D721Med (cell line): ENCODE measurements at places on chromosomes 3 and 15.

- DNase-seq, result peak; percentile 25
These were observed 1.3 kb downstream of the GRM7 start for GRCh38 chr3:6862041-6862879.

DNA sequence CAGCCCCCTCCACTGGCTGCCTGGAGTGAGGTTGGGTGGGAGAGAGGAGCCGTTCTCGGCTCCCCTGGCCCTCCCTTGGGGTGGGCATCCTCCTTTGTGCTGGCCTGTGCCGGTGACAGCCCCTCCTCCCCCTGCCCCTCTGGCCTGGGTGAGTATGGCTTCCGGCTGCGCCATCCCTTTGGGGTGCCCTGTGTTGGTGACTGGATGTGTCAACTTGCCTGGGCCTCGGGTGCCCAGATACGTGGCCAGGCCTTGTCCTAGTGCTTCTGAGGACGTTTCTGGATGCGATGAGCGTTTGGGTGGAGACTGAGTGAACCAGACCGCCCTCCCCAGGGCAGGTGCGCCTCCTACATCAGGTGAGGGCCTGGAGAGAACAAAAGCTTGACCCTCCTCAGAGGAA, 59.7 kb downstream of the PLXNA1 start:
- DNase-seq, result no peak

GRCh38 chr3:181879926-181880325, 168.2 kb downstream of the SOX2 start:
- no peak for DNase-seq

DNA sequence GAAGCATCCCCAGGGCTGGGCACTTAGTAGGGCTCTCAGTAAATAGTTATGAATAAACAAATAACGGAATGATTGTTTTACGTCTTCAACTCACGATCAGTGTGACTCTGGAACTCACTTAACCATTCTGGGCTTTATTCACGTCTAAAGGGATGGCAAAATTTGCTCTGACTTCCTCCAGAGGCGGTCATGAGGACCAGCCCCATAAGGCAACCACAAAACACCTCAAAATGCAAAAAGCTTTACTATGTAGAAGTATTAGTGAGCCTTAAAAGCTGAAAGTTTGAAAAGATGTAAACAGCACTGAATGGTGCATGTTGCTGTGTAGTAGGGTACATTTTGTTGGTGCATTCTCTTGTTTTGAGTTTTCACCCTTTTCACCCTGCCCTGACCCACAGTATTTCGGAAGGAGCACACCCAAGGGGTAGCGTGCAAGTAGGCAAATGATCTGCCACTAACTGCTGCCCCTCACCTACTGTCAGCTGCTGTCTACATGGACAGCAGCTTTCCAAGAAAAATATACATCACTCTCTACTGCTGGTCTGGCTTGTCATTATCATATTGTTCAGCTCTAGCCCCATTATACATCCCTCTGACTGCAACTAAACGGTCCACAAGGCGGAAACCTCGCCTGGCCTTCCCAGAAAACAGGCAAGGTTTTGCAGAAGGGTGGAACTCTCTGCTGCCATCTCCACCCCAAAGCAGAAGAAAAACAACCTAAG, 308.5 kb upstream of the PROK2 start:
- no peak for DNase-seq

DNA sequence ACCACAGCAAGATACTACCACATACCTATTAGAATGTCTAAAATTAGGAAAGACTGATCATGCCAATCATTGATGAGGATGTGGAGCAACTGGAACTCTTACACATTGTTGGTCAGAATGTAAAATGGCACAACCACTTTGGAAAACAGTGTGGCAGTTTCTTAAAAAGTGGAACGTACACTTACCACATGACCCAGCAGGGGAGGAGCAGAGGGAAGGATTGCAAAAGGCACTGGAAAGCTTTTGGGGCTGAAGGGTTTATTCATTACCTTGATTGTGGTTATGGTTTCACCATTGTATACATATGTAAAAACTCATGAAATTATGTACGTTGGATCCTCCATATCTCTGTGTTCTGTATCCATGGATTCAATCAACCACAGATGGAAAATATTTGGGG, 3.3 kb upstream of the EHD4 start:
- DNase-seq, result no peak

- DNase-seq, result no peak
These were observed 166.2 kb upstream of the TBC1D5 start for GRCh38 chr3:17908399-17909191.

- DNase-seq, result no peak
These were observed 7.2 kb downstream of the SSUH2 start for GRCh38 chr3:8637348-8637747.

DNA sequence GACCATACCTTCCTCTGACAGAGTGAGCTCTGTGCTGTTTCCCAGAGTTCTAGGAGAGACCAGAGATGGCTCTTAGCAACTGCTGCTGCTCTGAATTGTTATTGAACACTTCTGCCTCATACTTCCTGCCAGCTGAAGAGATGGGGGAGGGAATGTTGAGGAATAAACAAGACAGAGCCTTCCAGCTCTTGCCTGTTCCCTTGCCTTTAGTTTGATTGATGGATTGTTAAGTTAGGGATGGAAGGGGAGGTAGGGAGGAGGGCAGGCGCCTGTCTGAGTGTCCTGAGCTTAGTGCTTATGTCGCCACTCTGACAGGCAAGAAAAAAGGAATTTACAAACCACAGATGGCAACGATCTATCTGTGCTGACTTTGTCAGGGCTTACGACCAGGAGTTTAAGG, 42.8 kb downstream of the ZNF609 start:
- DNase-seq, result no peak

DNA sequence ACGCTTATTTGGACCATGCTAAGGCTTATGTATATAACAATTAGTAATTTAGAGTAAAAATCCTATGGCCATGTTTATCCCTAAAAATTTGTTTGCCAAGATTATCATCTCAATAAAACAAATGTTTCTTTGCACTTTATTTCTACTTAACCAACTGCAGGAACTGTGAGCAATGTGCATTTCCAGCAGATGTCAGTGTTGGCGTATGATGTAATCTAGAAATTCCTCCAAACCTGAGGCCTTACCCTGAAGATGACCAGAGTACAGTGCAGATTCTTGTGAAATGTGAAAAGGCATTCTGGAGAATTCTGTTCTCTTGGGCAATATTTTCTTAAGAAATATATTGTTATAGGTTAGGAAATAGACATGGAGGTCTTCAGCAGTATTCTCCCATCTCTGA, 205.9 kb downstream of the MBNL1 start:
- DNase-seq, result no peak

GRCh38 chr3:21876782-21877181, 125.8 kb upstream of the ZNF385D start:
- DNase-seq, result no peak

DNA sequence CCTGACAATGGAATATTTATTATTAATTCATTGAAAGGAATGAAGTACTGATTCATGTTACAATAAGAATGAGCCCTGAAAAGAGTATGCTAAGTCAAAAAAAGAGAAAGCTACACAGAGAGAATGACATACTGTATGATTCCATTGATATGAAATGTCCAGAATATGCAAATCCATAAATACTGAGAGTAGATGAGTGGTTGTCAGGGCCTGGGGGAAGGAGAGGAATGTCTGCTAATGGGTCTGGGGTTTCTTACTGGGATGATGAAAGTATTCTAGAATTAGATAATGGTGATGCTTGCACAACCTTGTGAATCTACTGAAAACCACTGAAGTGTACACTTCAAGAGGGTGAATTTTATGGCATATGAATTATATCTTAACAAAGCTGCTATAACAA, 79.9 kb upstream of the HACD2 start:
- no peak for DNase-seq

GRCh38 chr15:95709959-95710695, 620.4 kb upstream of the NR2F2 start:
- no peak for DNase-seq

DNA sequence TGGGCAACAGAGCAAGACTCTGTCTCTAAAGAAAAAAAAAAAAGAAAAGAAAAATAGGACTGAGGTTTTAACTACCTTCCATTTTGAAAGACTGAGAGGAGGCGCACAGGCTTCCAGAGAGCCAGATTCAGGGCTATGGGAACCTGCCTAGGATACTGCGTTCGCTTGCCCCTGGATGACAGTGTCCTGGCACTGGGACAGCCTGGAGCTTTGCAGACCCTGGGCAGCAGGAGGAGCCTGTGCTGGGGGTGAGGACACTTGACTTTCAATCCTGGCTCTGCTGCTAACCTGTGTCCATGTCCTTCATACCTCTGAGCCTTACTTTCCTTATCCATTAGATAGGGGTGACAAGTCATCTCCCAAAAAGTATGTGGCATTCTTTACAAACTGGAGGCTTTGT, 31.2 kb downstream of the CD276 start:
- no peak for DNase-seq

GRCh38 chr15:40252438-40253166, 13.7 kb downstream of the PAK6 start:
- no peak for DNase-seq

DNA sequence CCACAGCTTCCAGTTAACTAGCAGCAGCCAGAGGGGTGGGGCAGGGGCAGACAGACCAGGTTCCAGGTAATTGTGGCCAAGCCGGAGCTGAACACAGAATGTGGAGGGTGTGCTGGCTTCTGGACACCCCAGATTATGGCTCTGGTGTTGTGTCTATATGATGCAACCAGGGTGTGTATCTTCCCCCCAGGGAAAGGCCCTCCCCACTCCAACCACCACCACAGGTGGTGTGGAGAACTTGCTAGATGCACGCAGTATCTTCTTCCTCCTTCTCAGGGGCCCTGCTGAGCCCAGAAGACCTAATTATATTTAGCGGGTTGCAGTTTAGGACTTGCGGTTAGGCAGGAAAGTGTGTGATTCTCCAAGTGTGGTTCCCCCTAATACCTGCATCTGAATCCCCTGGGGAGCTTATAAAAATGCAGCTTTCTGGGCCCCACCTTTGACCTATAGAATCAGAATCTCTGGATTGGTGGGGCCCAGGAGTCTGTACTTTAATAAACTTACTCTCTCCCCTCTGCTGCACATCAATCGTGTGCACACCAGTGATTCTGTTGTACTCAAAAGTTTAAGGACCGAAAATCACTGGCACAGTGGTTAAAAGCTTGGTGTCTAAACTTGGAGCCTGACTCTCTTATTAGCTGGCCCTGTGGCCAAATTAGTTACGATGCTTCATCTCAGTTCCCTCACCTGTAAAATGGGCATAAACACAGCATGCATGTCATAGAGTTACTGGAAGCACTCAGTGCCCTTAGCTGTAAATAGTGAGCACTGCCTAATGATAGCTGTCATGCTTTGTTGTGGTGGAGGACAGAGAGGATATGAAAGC, 379.1 kb upstream of the PROK2 start:
- DNase-seq, result no peak

DNA sequence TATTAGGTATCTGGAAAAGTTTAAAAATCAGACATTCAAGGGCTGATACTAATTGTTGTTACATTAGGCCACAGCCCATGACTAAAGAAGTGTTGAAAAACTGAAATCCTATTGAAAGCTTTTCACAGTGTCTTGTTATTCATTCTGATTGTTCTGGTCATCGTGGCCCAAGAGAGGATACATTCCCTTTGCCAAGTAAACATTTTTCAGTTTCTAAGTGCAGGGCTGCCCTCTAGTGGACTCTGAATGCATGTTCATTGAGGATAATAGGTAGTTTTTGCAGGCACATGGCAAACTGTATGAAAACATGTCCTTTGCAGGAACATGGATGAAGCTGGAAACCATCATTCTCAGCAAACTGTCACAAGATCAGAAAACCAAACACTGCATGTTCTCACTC, 181.1 kb downstream of the MYRIP start:
- peak; percentile 17 for DNase-seq

DNA sequence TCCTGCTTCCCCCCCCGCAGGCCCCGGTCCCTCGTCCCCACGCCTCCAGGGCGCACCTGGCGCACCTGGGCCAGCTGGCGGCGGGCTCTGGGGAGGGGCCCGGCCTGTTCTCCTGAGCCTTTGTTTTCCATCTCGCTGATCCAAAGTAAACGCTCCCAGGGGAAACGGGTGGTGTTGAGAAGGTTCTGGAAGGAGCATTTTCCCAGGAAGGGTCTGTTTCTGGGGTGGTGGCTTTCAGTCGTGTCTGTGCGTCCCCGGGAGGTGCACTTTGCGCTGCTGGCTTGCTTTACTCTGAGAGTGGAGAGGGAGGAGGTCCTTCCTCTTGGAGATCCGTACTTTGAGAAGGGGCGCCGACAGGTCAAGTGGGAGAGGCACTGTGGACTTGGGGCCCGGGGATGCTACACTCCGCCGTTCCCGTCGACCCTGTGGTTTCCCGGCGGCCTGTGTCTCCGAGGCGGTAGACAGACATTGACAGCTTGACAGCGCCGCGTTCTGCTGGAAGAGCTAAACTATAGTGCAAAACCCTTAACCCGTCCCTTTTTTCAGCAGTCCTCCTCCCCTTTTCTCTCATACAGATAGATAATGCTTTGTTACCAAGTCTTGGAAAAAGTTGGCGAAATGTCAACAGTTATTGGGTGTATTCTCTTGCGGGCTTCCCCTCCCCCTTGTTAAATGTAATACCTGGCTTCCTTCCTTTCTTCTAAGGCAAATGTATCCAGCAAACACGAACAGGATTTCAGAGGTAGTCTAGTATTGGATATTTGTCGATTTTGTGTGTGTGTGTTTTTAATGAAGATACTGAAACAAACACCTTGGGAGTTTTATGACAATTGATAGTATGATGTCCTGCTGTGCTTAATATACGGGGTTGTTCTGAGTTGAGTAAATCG, 6.5 kb downstream of the TPM1 start:
- no peak for DNase-seq

- no peak for DNase-seq
These were observed 1.2 kb upstream of the PPP2R3A start for GRCh38 chr3:135964160-135964955.

- no peak for DNase-seq
These were observed 10.2 kb upstream of the PLXND1 start for GRCh38 chr3:129616713-129617112.

DNA sequence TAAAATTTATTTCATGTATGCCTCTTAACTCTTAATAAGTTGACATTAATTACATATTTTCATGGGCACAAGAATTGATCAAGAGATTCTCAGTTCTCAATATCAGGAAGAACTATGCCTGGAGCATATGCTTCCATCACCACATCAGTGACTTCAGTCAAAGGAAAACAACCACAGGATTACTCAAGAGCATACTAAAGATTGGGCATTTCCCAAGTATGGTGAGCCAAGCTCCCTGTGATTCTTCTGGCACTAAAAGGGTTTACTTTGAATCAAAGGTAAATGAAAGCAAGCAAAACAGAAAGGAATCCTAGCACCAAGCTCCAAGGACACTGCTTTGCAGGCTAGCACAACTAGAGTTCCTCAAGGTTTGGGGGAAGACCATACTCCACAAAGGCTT, 44.6 kb downstream of the FMN1 start:
- DNase-seq, result no peak

- DNase-seq, result no peak
These were observed 255.4 kb upstream of the UBE2E1 start for GRCh38 chr3:23550402-23550801.
